ENCODE measurements at places on chromosomes 7 and 10. TPM values are rescaled to one million over a fixed set of nuclear protein-coding genes. Genes with fewer than 3 reads are reported as not detected.

Gene MAPK8
- 151 TPM for total RNA-seq

Gene EBLN1
- total RNA-seq = not detected

Gene LMBR1
- total RNA-seq = 120 TPM

Gene STEAP1
- total RNA-seq = 5.8 TPM

Gene LRGUK
- total RNA-seq = 2.5 TPM

Gene LIMK1
- total RNA-seq = 11.2 TPM

Gene EPHA1
- 3.2 TPM for total RNA-seq

Gene PAPOLB
- total RNA-seq = 2.2 TPM

Gene OR13A1
- total RNA-seq = 0.85 TPM

Gene GNG11
- 48.1 TPM for total RNA-seq

Gene ENKUR
- total RNA-seq = 0.95 TPM

Gene NFKB2
- 11.3 TPM for total RNA-seq

Gene GPR85
- total RNA-seq = 15.3 TPM

Gene FEZF1
- total RNA-seq = not detected

Gene SPDYE6
- total RNA-seq = not detected
